ENCODE measurements at places on chromosomes 3 and 15.
A peak's percentile ranks its signal among the peaks of the same experiment; 100 is the strongest.

- H3K27me3 ChIP-seq, result no peaks in the 10 kb centered on the region
- H3K4me1 ChIP-seq, result peaks cover 13% of the 10 kb centered on the region
- H3K36me3 ChIP-seq, result no peaks in the 10 kb centered on the region
- H3K27ac ChIP-seq, result no peak overlapping the region
- no peak for DNase-seq
Measured at GRCh38 chr3:18046131-18046915, 303.9 kb upstream of the TBC1D5 start.

GRCh38 chr3:45362758-45363157, 25.6 kb upstream of the LARS2 start:
- H3K4me1 ChIP-seq, result no peaks in the 10 kb centered on the region
- H3K27ac ChIP-seq, result no peak overlapping the region
- H3K36me3 ChIP-seq, result no peaks in the 10 kb centered on the region
- H3K27me3 ChIP-seq, result 0 out of 2 replicates have a peak, but pooled peaks cover 3% of the 10 kb centered on the region
- no peak for DNase-seq
- H3K4me3 ChIP-seq, result no peak overlapping the region

DNA sequence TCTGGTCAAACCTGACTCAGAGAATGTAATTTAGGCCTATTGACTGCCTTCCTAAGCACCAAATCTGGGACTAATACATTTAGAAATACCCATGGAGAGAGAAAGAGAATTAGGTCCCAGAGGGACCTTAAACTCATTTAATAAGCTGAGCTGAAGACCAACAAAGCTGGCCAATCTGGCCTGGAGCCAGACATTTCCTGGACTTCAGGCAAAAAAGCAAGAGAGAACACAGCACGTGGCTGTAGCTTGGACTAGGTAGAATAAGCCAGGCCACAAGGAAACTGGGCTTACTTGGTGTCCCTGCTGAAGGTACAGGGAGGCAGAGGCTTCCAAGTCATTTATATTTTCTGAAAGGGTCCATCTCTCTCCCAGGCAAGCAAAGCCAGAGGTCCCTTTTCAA, 88.1 kb downstream of the RTP4 start:
- H3K27ac ChIP-seq, result no peak overlapping the region
- no peak overlapping the region for H3K4me3 ChIP-seq
- H3K27me3 ChIP-seq, result no peaks in the 10 kb centered on the region
- peaks cover 49% of the 10 kb centered on the region for H3K4me1 ChIP-seq
- no peak for DNase-seq

GRCh38 chr3:191330530-191331048, 263 bp upstream of the UTS2B start:
- no peak for DNase-seq
- peaks cover 54% of the 10 kb centered on the region for H3K4me1 ChIP-seq
- peak overlapping the region; percentile 86 for H3K4me3 ChIP-seq
- H3K27ac ChIP-seq, result peak overlapping the region; percentile 81

Measured in WTC11 (cell line).